ENCODE measurements at places on chromosomes 2 and 18.

DNA sequence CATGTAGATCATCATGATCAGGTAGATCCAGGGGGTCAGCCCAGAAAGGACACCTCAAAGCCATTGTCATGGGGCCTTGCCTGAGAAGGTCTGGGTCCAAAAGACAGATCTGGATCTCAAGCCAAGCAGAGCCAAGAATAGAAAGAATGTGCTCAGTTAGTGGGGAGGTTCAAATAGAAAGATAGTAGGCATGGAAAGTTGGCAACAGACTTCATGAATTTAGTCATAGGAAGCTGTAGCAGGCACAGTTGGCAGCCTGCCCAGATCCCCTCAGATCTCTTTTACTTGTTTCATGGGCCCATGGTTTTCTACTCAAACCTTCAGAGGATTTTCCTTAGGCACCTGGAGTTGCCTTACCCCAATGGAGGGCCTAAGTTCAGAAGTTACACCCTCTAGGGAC, 767.0 kb downstream of the SLC4A3 start:
- DNase-seq = no peak

DNA sequence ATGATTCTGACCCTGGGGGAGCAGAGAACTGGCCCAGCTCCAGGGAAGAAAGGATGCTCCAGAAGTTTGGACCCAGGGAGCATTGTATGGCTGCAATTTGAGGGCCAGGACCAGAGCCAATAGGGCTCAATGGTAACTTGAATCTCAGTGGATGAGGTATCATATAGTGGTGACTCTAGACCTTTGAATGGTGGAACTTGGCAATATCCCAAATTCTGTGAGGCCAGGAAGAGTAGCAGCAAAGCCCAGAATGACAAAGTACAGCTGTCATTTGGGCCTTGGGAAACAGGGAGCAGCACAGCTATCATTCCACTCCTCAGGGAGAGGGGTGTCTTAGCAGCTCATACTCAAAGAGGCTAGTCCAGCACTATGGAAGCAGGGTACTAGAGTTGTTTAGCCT, 332.9 kb upstream of the RBMS1 start:
- DNase-seq = no peak

GRCh38 chr18:22355598-22355997, 62.1 kb downstream of the CTAGE1 start:
- DNase-seq = no peak

- no peak for DNase-seq
These were observed 62.8 kb upstream of the OTOS start for GRCh38 chr2:240203031-240203787.

DNA sequence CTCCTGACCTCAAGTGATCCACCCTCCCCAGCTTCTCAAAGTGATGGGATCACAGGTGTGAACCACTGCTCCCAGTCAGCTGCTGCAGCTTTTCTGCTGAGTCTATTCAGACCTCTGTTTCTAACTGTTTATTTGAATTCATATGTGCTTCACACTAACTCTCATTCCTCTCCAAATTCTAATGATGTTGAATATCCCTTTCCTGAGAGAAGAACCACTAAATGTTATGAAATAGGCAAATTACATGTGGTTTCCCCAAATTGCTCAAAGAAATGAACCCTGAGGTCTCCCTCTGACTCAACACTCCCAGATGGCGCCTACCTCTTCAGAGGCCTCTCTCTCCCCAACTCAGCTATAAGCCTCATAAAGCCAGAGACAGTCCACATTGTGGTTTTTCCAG, 98.6 kb downstream of the IRS1 start:
- DNase-seq = peak; percentile 82

DNA sequence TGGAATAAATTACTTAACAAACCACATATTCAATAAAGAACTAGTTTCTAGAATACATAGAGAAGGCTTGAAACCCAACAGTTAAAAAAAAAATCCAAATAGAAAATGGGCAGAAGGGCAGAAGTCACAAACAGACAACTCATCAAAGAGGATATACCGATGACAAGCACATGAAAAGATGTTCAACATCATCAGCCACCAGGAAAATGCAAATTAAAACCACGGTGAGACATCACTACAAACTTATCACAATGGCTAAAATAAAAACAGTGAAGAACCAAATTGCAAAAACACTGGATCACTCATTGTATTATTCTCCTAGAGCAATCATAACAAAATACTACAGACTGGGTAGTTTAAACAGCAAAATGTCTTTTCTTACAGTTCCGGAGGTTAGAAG, 14.5 kb downstream of the SESTD1 start:
- no peak for DNase-seq

- no peak for DNase-seq
These were observed 35.0 kb downstream of the TEX51 start for GRCh38 chr2:126933711-126934091.

GRCh38 chr2:129240061-129240460, 739.4 kb upstream of the RAB6C start:
- no peak for DNase-seq
